ENCODE measurements at places on chromosomes 6 and 20. TPM values are rescaled to one million over a fixed set of nuclear protein-coding genes. Genes with fewer than 3 reads are reported as not detected.

The PSMB9 gene
- 12.9 TPM for total RNA-seq

DNA sequence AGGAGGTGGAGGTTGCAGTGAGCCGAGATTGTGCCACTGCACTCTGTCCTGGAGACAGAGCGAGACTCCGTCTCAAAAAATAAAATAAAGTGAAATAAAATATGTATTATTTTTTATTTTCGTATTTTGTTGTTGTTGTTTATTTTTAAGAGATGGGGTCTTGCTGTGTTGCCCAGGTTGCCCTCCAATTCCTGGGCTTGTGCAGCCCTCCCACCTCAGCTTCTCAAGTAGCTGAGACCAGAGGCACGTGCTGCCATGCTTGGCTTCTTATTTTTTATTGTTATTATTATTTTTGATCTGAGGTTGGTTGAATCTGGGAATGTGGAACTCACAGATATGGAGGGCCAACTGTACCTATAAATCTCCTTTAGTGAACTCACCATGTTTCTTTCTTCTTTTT, 10.1 kb downstream of the KPNA5 start:
- H3K4me3 ChIP-seq, result no peak overlapping the region
- peaks cover 38% of the 10 kb centered on the region for H3K36me3 ChIP-seq
- H3K27ac ChIP-seq, result no peak overlapping the region
- H3K4me1 ChIP-seq, result peaks cover 6% of the 10 kb centered on the region

GRCh38 chr6:155259204-155259603, 4.6 kb upstream of the CLDN20 start:
- H3K4me3 ChIP-seq, result no peak overlapping the region
- no peak for DNase-seq
- H3K36me3 ChIP-seq, result peaks cover 59% of the 10 kb centered on the region
- H3K27ac ChIP-seq, result no peak overlapping the region

GRCh38 chr6:155276638-155277037, 12.8 kb downstream of the CLDN20 start:
- H3K4me3 ChIP-seq, result no peak overlapping the region
- no peaks in the 10 kb centered on the region for H3K27me3 ChIP-seq
- no peaks in the 10 kb centered on the region for H3K36me3 ChIP-seq
- peak overlapping the region; percentile 76 for H3K27ac ChIP-seq
- DNase-seq, result no peak

The SEL1L2 gene
- total RNA-seq, result 0.90 TPM

GRCh38 chr20:13396022-13396421, 174.9 kb downstream of the ISM1 start:
- no peaks in the 10 kb centered on the region for H3K4me1 ChIP-seq
- H3K36me3 ChIP-seq, result peaks cover under 1% of the 10 kb centered on the region
- H3K27me3 ChIP-seq, result no peaks in the 10 kb centered on the region
- DNase-seq, result no peak

The EDN3 gene
- not detected for total RNA-seq

- no peaks in the 10 kb centered on the region for H3K36me3 ChIP-seq
- no peaks in the 10 kb centered on the region for H3K4me1 ChIP-seq
- no peaks in the 10 kb centered on the region for H3K27me3 ChIP-seq
- H3K27ac ChIP-seq, result no peak overlapping the region
- DNase-seq, result no peak
- H3K4me3 ChIP-seq, result no peak overlapping the region
Observed at GRCh38 chr20:7702141-7702540, 238.1 kb downstream of the HAO1 start.

DNA sequence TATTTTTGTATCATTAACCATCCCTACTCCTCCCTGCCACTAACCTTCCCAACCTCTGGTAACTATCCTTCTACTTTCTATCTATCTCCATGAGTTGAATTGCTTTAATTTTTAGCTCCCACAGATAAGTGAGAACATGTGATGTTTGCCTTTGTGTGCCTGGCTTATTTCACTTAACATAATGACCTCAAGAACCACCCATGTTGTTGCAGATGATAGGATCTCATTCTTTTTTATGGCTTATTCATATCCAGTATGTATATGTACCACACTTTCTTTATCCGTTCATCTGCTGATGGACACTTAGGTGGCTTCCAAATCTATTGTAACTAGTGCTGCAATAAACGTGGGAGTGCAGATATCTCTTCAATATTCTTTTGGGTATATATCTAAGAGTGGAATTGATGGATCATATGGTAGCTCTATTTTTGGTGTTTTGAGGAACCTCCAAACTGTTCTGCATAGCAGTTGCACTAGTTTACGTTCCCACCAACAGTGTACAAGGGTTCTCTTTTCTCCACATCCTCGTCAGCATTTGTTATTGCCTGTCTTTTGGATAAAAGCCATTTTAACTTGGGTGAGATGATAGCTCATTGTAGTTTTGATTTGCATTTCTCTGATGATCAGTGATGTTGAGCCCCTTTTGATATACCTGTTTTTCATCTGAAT, 201.4 kb downstream of the ARHGAP18 start:
- H3K27ac ChIP-seq, result peak overlapping the region; percentile 2
- H3K36me3 ChIP-seq, result peaks cover 97% of the 10 kb centered on the region
- no peaks in the 10 kb centered on the region for H3K27me3 ChIP-seq
- H3K4me1 ChIP-seq, result peaks cover 12% of the 10 kb centered on the region
- no peak for DNase-seq

- H3K36me3 ChIP-seq, result no peaks in the 10 kb centered on the region
- peaks cover 3% of the 10 kb centered on the region for H3K4me1 ChIP-seq
- peak; percentile 47 for DNase-seq
- H3K27me3 ChIP-seq, result no peaks in the 10 kb centered on the region
Observed at GRCh38 chr20:48761023-48761785, 66.6 kb downstream of the PREX1 start.

GRCh38 chr6:79518842-79519241, 18.4 kb downstream of the LCA5 start:
- no peaks in the 10 kb centered on the region for H3K27me3 ChIP-seq
- H3K27ac ChIP-seq, result no peak overlapping the region
- no peaks in the 10 kb centered on the region for H3K4me1 ChIP-seq
- no peak for DNase-seq

The CCM2L gene
- 14.0 TPM for total RNA-seq

DNA sequence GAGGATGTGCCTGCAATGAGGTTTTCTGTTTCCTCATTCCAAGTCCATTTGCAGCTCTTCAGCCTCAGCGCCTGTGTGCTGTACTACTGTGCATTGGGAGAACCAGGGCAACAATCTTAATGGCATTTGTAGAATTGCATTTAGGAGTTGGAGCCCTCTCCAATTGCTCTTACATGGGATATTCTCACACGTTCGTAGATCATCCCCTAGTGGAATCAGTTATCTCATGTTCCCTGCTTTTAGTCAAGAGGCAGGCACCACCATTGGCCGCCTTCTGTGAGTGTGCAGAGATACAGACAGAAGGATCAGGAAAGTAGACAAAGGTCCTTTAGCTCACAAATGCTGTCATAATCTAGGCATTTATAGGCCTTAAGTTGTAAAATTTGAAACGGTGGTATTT, 84.2 kb upstream of the RGS17 start:
- no peaks in the 10 kb centered on the region for H3K36me3 ChIP-seq
- H3K4me3 ChIP-seq, result no peak overlapping the region
- H3K27me3 ChIP-seq, result no peaks in the 10 kb centered on the region
- peaks cover 3% of the 10 kb centered on the region for H3K4me1 ChIP-seq
- no peak overlapping the region for H3K27ac ChIP-seq

The RAET1E gene
- not detected for total RNA-seq

Measured in heart left ventricle (tissue), 16 donors.